ENCODE measurements at places on chromosomes 13 and 19.

GRCh38 chr13:43258771-43259170, 235.4 kb downstream of the DNAJC15 start:
- DNase-seq, result no peak

DNA sequence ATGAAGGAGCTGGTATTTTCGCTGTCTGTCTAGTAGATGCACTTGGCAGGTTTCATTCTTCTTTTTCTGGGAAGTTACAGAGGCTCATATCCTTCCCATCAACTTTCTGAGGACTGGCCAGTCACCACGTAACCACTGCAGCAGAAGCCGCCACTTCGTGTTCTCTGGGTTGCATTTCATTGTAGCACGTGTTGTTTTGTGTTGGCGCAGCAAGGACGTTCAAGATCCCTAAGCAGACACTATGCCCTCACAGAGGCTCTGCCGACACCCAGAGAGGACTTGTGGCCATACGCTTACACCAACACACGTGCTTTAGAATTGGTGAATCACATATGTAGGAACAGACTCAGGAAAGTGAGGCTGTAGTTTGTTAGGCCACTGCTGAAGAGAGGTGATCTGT, 42.2 kb upstream of the TEX29 start:
- no peak for DNase-seq

GRCh38 chr13:43983373-43983772, 103.7 kb downstream of the LACC1 start:
- no peak for DNase-seq

- no peak for DNase-seq
These were observed 11.4 kb upstream of the GPI start for GRCh38 chr19:34353546-34353945.

GRCh38 chr13:110306960-110307766, at the start of the genes COL4A1 and COL4A2:
Gene COL4A1 (minus strand): TSS chr13:110307157. CDS start chr13:110307027, 130 bp downstream.
Gene COL4A2 (plus strand): TSS chr13:110307284. CDS start chr13:110307904, 620 bp downstream.
- no peak for DNase-seq

GRCh38 chr13:80547341-80547740, 206.4 kb upstream of the SPRY2 start:
- DNase-seq, result no peak

- no peak for DNase-seq
These were observed 107.8 kb downstream of the RXFP2 start for GRCh38 chr13:31846961-31847752.
